ENCODE measurements at places on chromosomes 3 and 15.
A peak's percentile ranks its signal among the peaks of the same experiment; 100 is the strongest.

DNA sequence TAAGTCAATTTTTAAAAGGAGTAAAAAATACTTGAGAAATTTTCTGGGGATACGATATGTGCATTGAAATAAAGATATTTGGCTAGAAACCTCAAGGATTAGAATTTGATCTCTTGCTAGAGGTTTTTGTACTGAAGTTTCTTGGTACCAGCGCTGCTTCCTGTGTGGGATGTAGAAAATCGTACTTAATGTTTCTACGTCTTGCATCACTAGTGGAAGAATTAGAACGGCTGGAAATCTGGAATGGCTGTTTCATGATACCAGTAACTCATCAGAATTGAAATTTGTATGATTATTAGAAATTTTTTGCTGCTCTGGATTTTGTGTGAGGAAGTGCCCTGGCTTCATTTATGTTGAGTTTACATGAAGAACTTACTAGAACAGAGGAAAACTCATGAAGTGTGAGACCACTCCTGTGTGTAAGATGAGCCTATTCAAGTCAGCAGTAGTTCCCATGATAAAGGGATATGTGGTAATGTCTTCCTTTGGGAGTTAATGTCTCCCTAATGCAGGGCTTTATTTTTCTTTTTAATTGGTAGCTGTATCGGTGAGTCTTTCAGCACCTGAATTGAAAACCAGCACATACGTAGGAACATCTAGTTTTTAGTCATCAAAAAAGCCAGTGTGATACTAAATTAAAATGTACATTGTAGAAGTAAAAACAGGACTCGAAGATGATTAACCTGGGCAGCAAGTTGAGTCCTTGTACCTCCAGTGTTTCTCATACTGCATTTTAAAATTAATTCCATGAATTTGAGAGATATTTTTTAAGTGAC is 3.2 kb downstream of the KBTBD8 start:
- DNase-seq: no peak
- peak overlapping the region; percentile 80 for H3K4me3 ChIP-seq
- peaks cover 38% of the 10 kb centered on the region for H3K4me1 ChIP-seq
- H3K27me3 ChIP-seq: no peaks in the 10 kb centered on the region
- H3K27ac ChIP-seq: peak overlapping the region; percentile 68
- H3K36me3 ChIP-seq: peaks cover 15% of the 10 kb centered on the region

DNA sequence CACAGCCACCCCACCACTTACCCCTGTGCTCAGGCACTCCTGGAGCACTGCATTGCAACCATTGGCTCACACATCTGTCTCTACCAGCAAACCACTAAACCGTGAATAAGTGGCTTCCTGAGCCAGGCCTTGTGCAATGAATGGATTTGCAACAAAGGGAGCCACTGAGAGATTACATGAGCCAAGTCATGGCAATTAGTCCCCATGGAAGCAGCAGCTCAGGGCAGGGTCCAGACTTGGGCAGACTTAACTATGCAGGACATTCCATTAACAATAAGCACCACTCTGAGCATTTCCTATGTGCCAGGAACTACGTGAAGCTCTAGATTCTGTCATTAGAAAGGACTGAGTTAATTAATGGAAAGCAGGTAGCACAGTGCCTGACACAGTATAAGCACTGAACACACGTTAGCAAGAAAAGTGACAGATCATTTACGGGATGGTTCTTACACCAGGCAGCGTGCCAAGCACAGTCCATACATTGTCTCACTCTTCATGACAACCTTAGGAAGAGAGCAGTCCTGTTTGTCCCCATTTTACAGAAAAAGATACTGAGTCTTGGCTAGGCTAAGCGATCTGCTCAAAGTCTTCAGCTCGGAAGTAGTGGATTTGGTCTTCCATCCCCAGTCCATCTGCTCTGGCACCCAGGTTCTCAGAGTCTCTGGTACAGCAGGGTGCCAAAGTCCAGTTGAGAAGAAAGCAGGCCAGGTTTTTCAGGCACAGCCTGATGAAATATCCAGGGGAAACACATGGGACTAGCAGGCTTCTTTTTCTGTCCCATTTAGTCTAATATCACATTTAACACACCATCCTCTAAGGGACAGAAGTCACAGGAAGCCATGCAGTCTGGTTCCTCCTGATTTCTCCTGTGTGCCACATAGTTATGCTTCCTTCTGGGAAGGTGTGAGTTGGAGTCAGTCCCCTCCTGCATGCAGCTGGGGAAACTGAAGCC is 44.1 kb downstream of the LIPC start:
- DNase-seq: no peak
- no peaks in the 10 kb centered on the region for H3K36me3 ChIP-seq
- H3K27me3 ChIP-seq: no peaks in the 10 kb centered on the region
- H3K27ac ChIP-seq: peak overlapping the region; percentile 90
- H3K4me1 ChIP-seq: peaks cover 42% of the 10 kb centered on the region

DNA sequence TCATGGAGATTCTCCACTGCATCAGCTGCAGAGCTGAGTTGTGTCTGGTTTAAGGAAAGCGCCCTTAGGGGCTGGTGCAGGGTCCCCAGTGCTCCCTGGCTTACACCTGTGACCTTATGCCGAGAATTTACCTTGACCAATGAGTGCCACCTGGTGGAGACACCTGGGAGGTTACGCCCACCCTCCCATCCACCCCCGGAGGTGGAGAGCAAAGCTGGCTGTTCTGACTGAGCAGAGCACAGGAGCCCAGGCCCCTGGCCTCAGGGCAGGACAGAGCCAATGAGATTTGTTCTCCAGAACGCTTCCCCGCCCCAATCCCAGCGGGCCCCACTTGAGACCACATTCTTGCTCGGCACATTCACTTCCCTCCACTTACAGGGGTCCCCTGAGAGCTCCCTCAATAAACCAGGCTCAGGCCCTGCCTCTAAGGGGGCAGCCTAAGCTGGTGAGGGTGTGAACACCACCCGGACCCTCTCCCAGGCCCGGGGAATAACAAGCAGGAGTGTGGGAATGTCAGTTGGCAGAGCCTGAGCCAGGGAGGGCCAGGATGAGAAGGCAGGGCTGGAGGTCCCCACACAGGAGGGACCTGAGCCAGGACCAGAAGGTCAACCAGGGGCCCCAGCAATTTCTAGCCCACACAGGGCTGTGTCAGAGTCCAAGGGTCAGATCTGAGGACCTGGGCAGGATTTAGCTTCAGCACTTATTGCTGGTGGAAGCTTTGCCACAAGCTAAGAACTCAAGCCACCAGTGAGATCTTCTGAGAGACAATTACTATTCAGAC is 117.1 kb downstream of the TPRA1 start:
- peaks cover 2% of the 10 kb centered on the region for H3K4me1 ChIP-seq
- H3K36me3 ChIP-seq: peaks cover 2% of the 10 kb centered on the region
- H3K27ac ChIP-seq: no peak overlapping the region
- H3K4me3 ChIP-seq: no peak overlapping the region

- H3K4me3 ChIP-seq: no peak overlapping the region
- H3K4me1 ChIP-seq: peaks cover 5% of the 10 kb centered on the region
- peaks cover 3% of the 10 kb centered on the region for H3K36me3 ChIP-seq
- no peak overlapping the region for H3K27ac ChIP-seq
- peaks cover 47% of the 10 kb centered on the region for H3K27me3 ChIP-seq
- no peak for DNase-seq
Observed at GRCh38 chr3:185153861-185154629, 1.2 kb upstream of the C3orf70 start.

- H3K4me3 ChIP-seq: no peak overlapping the region
- H3K4me1 ChIP-seq: peaks cover 6% of the 10 kb centered on the region
- peaks cover 2% of the 10 kb centered on the region for H3K36me3 ChIP-seq
- DNase-seq: no peak
- peaks cover 18% of the 10 kb centered on the region for H3K27me3 ChIP-seq
- H3K27ac ChIP-seq: no peak overlapping the region
Observed at GRCh38 chr3:127777921-127778656, 44.2 kb downstream of the MGLL start.

DNA sequence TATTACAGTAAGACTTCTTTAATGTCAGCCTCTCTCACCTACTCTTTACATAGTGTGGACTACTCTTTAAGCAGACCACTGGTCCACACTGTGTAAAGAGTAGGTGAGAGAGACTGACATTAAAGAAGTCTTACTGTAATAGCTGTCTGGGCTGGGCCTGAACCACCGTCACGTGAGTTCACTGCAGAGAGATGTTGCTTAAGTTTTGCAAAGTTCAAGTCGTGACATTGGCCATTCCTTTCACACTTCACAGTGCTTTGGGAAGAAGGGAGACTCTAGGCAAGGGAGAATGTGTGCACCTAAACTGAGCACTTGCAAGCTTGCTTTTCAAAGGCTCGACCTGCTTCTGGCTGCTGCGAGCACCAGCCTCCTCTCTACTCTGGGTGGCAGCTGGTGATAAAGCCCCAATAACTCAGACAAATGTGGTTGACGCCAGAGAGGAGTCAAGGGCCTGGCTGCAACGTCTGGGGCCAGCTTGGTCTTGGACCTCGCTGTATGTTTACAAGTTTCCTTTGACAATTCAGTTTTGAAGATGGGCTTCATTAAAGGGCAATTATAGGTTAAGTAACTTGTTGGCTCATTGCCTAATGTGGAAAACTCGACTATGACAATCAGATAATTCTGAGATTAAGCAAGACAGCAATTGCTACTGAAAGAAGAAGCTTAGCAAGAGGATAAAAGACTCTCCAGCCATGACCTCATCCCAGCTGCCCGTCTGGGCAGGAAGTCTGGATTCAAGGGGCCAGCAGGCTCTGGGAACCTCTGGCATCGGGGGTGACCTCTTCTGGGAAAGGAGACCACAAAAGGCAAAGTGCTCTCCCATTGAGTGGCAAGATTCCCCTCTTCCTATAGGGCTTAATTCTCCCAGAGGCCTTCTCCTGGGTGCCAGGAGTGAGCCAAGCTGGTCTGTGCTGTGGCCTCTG is 242.1 kb upstream of the TLE3 start:
- H3K4me1 ChIP-seq: no peaks in the 10 kb centered on the region
- H3K27ac ChIP-seq: no peak overlapping the region
- DNase-seq: no peak
- H3K27me3 ChIP-seq: no peaks in the 10 kb centered on the region

DNA sequence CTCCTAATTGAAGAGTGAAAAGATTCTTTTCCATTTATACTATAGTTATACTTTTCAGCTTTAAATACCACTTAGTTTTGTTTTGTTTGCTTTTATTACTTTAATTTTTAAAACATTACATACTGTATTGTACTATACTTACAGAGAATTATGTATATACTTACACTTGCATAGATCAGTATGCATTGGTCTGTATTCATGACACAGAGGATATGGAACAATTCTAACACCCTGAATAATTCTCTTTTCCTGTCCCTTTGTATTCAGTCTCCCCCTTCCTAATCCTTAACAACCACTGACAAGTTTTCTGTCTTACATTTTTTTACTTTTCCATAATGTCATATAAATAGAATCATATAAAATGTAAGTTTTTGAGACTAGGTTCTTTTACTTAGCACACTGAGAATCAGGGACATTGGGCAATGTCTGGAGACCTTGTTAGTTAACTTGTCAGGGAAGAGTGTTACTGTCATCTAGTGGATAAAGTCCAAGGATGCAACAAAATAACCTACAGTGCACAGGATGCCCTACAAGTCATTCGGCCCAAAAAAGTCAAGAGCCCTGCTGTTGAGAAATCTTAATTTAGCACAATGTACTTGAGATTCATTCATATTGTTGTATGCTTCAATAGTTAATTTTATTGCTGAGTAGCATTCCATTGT is 95.7 kb upstream of the MCTP2 start:
- no peak overlapping the region for H3K4me3 ChIP-seq
- H3K36me3 ChIP-seq: no peaks in the 10 kb centered on the region
- H3K27ac ChIP-seq: no peak overlapping the region
- H3K4me1 ChIP-seq: no peaks in the 10 kb centered on the region
- no peak for DNase-seq

DNA sequence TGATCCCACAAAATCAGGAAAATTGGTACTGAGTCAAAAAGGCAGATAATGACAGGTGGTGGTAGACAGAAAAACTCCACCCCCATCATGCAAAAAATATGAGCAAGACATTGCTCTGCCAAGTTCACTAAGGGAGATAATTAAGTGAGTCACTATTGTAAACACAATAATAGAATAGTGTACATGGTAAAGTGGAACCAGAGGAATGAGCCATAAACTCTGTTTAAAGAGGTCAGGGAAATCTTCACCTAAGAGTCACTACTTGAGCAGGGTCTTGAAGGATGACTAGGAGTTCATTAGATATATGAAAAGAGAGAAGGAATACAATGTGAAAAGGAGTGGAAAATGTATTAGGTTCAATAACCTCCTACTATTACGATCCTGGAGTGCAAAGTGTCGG is 213.4 kb upstream of the PEX5L start:
- H3K27me3 ChIP-seq: no peaks in the 10 kb centered on the region
- DNase-seq: no peak
- H3K4me3 ChIP-seq: no peak overlapping the region
- no peak overlapping the region for H3K27ac ChIP-seq

- H3K4me1 ChIP-seq: peaks cover 32% of the 10 kb centered on the region
- no peak overlapping the region for H3K27ac ChIP-seq
- H3K4me3 ChIP-seq: no peak overlapping the region
- no peak for DNase-seq
Observed at GRCh38 chr3:31503456-31503855, 29.3 kb upstream of the STT3B start.
